Activated T-helper 2 cell treated with anti-CD3 and anti-CD28 coated beads, Interferon-gamma antibody, Interleukin-2, Interleukin-4, amounts not matched to agents 10 μg/mL and 5 μg/mL and 100 μg/mL, durations not matched to agents 14 hours and 24 hours and 36 hours (primary cell): ENCODE measurements at places on chromosomes 13 and 19. TPM values are rescaled to one million over a fixed set of nuclear protein-coding genes. Genes with fewer than 3 reads are reported as not detected.

DNA sequence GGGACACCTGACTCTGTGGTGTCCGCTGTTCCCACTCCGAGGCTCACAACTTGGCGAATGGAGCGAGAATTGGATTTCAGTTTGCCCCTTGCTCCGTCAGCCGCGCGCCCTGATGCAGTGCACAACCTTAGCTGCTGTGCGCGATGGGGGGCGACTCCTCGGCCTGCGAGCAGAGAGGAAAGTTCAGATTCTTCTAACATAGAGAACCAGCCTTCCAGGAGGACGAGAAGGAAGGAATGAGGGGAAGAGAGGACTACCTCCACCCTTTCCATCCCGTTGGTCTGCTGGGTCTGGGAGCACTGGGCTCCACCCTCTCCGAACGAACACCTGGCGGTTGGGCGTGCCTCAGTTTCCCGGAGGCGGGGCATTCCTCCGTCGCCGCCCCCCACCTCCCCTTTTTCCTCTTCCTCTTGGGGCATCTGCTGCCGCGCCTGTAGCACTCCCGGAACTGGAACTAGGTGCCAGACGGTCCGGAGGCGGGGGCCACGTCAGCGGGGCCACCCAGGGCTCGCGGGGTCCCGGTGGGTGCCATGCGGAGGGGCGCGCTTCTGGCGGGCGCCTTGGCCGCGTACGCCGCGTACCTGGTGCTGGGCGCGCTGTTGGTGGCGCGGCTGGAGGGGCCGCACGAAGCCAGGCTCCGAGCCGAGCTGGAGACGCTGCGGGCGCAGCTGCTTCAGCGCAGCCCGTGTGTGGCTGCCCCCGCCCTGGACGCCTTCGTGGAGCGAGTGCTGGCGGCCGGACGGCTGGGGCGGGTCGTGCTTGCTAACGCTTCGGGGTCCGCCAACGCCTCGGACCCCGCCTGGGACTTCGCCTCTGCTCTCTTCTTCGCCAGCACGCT, at the start of gene KCNK6:
TSS of gene KCNK6 (plus strand) at position 425 of the 838 bp plus-strand sequence. CDS start at position 531, 106 bp downstream.
- DNase-seq, result peak; percentile 49

- no peak for DNase-seq
Measured at GRCh38 chr19:20607943-20608342, 42.4 kb upstream of the ZNF737 start.

DNA sequence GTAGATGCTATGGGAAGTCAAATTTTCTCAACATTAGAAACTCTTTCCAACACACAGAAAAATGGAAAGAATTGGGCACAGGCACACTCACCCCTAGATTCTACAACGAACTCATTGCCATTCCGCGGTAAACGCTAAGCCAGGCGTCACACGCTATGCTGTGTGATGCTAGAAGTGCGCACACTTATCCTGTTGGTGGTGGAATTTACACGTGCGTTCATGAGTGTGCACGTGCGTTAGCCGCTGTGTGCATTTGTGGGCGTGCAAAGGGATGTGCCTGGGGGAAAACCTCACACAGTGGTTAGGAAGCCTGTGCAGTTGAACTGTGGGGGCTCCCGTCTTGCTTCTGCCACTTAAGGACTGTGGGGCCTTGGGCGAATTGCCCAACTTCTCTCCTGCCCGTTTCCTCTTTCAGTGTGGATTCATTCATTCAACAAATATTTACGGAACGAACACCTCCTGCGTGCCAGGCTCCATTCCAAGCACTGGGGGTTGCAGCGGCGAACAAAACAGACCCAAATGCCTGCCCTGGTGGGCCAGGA, 7.7 kb downstream of the NFILZ start:
- DNase-seq, result no peak

DNA sequence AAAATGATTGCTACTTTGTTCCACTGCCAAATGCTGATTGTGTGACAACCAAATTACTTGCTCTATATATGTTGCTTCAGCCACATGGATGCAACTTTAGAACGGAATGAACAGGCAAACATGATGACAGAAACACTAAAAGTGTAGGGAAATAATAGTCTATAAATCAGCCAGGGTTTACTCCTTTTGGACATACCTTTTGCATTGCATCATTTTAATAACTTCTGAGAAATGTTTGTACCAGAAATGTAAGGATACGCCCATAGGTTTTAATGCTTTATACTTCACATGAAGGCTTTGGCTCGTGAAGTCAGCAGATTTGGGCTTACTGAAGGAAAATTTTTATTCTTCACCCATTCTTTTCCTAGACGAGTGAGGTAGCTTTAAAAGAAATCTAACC, 141.0 kb downstream of the POSTN start:
- no peak for DNase-seq

- no peak for DNase-seq
Measured at GRCh38 chr19:12785431-12786031, 5.8 kb upstream of the JUNB start.

GRCh38 chr13:86572115-86572514, 772.9 kb upstream of the SLITRK6 start:
- no peak for DNase-seq

DNA sequence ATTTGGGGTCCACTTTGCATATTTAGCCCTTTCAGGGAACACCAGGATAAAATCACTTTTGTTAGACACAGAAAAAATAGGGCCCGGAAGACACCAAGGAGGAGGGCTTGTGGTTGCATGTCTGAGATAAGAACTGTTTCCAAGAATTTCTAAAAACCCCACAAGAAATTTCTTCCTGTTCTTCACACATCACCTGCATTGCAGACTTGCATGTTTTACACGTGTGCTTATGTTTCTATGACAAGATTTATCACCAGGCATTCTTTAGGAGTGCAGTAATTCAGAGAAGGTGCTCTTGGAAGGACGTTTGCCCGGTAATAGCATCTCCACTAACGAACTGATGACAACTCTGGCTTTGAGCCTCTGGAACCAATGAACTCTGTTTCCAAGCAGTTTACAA, 7.1 kb upstream of the ACTL9 start:
- DNase-seq, result peak; percentile 27

- DNase-seq, result no peak
Measured at GRCh38 chr19:391207-391557, 17.8 kb downstream of the C2CD4C start.

DNA sequence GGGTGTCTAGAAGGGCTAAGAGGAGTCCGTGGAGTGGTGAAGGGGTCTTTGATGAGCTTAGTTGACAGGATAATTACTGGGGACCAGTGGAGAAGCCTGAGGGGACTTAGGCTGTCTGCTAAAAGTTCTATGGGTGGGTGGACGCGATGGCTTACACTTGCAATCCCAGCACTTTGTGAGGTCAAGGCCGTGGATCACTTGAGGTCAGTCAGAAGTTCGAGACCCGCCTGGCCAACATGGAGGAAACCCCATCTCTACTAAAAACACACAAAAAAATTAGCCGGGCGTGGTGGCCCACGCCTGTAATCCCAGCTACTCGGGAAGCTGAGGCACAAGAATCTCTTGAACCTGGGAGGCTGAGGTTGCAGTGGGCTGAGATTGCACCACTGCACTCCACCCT, 2.8 kb upstream of the GSK3A start:
- DNase-seq, result no peak

GRCh38 chr19:1045247-1045603, 5.3 kb downstream of the ABCA7 start:
- DNase-seq, result peak; percentile 73

DNA sequence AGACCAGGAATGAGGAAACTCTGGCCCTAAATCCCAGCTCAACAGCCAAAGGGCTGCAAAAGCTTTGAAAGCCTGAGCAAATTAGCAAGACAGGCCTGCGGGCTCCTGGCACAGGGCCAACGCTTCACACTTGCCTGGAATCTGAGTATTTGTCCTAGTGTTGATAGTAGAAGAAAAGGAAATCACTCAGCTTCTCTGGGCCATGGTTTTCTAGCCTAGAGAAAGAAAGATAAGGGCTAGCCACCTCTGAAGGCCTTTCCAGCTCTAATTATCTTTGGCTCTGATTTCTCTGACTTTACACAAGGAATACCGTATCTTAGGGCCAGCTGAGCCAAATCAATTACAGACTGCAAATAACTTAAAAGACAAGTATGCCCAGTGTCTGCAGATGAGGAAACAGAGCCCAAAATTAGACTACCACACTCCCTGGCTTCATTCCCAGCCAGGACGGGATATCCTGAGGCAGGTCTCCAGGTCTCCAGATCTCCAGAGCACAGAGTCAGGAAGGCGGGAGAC, 69.6 kb downstream of the STK24 start:
- no peak for DNase-seq

- DNase-seq, result no peak
Measured at GRCh38 chr19:42512743-42513304, 15.5 kb downstream of the CEACAM1 start.

- DNase-seq, result no peak
Measured at GRCh38 chr19:8926341-8926740, 83.9 kb downstream of the MUC16 start.

GRCh38 chr19:16587833-16588823, 15.9 kb upstream of the SLC35E1 start:
- DNase-seq, result peak; percentile 59

DNA sequence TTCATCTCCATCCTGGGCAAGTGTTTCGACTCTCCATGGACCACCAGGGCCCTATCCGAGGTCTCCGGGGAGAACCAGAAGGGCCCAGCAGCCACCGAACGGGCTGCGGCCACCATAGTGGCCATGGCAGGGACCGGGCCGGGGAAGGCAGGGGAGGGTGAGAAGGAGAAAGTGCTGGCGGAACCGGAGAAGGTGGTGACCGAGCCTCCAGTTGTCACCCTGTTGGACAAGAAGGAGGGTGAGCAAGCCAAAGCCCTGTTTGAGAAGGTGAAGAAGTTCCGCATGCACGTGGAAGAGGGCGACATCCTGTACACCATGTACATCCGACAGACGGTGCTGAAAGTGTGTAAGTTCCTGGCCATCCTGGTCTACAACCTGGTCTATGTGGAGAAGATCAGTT, 4.7 kb upstream of the MAP2K7 start:
- no peak for DNase-seq

DNA sequence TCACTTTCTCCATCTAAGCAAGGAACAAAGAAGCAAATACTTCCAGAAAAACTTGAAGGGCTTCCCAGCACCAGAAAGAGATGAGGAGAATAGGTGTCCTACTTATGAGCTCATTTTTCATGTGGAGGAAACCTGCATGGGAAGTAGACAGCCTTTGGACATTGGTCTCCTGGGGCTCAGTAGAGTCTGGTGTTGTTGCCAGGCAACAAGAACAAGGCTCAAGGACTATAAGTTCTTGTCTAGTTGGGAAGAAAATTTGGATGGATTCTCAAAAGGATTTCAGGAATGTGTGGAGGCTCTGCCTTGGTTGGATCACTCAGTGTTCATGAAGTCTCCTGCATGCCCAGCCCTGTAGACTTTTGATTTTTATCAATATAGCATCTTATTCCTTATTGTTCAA, 84.5 kb downstream of the MBNL2 start:
- no peak for DNase-seq

GRCh38 chr19:33510462-33511194, 11.0 kb downstream of the PEPD start:
- no peak for DNase-seq

DNA sequence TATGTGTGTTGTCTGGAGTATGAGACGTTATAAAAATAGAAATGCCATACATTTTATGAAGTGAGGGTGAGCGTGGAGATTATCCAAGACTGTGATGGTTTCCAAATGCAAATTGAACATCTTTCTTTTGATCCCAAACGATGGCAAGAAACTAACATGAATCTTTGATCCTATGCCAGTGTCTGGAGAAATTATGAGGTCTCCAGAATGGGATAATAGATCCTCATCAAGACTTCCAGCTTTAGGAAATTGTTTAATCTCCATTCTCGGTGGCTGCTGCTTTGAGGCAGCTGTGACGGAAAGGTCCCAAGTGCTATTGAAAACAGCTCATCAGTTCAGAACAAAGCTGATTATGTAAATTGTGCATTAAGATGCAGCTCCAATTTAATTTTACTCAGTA, 30.8 kb downstream of the CBY2 start:
- no peak for DNase-seq

- no peak for DNase-seq
Measured at GRCh38 chr19:588741-589692, 664 bp upstream of the HCN2 start.

- no peak for DNase-seq
Measured at GRCh38 chr19:43148233-43148632, 38.1 kb downstream of the PSG5 start.

DNA sequence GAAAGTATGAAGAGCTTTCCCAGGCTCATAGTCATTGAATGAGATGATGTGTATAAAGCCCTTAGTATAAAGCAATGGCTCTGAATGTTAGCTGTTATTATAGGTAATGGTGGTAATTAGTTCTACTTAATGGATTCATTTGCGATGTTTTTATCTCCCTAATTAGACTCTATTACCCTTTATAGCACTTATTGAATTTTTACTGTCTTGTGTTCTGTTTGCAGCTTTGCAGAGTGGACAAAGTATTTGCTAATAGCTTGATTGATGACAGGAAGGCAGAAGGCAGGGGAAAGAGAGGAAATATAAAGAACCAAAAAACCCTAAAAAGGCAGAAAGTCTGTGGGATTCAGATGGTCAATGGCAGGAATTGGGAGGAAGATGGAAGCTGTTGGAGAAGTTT, 524.4 kb upstream of the SPRY2 start:
- DNase-seq, result no peak

GRCh38 chr19:7533281-7533885, 2.1 kb upstream of the PNPLA6 start:
- DNase-seq, result no peak

DNA sequence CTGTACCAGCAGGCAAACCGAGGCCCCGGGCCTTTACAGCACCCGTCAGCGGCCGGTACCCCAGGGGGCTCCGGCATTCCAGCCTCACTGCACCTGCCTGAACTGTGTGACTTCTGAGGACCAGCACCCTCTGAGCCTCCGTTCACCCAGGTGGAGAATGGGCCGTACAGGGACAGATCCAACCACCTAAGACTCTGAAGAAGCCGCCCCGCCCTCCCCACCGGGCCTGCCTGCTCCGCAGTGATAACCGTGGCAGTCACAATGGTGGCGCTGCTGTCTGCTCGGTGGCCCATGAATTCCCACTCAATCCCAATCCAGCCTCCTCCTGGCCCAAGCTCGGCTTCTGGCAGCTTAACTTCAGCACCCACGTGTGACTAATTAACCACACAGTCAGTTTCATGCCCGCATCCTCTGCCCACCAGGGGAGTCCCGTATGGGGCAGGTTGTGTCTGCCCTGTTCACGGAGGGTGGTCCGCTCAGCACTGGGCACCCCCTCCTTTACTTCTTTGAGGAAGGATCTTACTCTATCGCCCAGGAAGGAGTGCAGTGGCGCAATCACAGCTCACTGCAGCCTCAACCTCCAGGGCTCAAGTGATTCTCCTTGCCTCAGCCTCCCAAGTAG, 3.4 kb downstream of the TCF3 start:
- DNase-seq, result no peak

OLFM2 gene
- total RNA-seq, result 0.85 and 0.89 TPM in 2 replicates

FCAR gene
- total RNA-seq, result not detected in 2 replicates

CEACAM5 gene
- not detected in 2 replicates for total RNA-seq

IGFL2 gene
- 0.46 TPM in 1 of 2 replicates, not detected in the other for total RNA-seq

ATP1A3 gene
- 0.97 and 1.7 TPM in 2 replicates for total RNA-seq

CGB8 gene
- not detected in 2 replicates for total RNA-seq

SIGLEC5 gene
- total RNA-seq, result not detected in 2 replicates

RNF225 gene
- 0.57 and 0.91 TPM in 2 replicates for total RNA-seq

ETV2 gene
- total RNA-seq, result 1.0 and 1.6 TPM in 2 replicates

AXL gene
- total RNA-seq, result 0.21 and 0.50 TPM in 2 replicates

ATP4A gene
- total RNA-seq, result not detected in 2 replicates

BORA gene
- 18.3 and 18.4 TPM in 2 replicates for total RNA-seq
